ENCODE measurements at places on chromosomes 1 and 21. TPM values are rescaled to one million over a fixed set of nuclear protein-coding genes. Genes with fewer than 3 reads are reported as not detected.

GRCh38 chr1:19402031-19402813 lies 83.1 kb downstream of the CAPZB start:
- DNase-seq, result peak; percentile 40

DNA sequence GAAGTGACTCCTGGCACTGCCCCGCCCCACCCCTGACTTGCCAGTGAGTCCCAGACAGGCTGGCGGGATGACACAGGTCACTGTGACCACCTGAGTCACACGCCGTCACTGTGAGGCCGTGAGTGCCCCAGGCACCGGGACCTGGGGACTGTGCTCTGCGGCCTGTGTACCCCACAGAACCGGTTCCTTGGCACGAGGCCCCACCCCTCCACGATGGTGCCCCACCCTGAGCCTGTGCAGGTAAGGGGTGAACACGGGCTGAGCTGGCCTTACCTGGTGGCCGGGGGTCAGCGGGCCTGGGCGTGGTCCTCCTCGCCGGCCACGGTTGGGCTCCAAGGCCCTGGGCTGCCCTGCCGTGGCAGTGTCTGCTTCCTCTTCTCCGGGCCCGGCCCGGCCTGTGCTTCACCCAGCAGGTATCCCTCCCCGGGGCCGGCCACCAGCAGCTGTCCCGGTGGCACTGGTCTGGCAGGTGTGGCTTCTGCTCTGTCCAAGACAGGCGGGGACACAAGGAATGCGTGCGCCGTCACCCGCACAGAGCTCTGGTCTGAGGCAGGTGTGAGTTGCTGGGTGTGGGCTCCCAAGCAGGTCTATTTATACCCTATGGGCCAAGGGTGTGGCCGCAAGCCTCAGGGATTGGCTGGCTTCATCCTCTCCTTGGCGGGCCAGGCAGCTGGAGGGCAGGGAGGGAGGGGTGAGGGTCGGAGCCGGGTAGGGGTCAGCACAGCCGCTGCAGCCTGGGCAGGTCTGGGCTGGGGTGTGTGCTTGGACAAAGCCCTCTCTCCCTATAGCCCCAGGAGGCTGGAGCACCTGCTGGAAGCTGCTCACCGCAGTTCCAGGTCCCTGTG lies at the start of gene RNF223:
Gene RNF223, minus strand, starts transcription at position 564 of the 845 bp plus-strand sequence. CDS start 1,740 bp downstream, outside the sequence.
- no peak for DNase-seq

DNA sequence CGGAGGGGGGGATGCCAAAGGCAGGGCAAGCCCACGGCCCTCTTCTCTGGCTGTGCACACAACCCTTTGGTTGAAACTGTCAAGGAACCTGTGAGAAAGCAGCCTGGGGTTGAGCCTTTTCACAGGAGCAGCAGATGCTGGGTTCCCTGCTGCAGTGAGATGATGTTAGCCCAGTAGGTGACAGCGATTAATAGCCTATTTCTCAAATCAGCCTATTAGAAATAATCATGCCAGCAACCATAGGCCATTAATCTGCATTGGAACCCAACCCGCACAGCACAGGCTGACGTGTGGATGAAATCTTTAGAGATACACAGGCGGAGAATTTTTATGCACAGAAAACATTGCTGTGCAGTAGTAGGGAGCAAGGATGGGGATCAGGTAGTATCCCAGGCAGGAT lies 637.5 kb downstream of the AJAP1 start:
- DNase-seq, result no peak

- DNase-seq, result peak; percentile 3
Observed at GRCh38 chr1:175155473-175155856, 37.1 kb downstream of the KIAA0040 start.

DNA sequence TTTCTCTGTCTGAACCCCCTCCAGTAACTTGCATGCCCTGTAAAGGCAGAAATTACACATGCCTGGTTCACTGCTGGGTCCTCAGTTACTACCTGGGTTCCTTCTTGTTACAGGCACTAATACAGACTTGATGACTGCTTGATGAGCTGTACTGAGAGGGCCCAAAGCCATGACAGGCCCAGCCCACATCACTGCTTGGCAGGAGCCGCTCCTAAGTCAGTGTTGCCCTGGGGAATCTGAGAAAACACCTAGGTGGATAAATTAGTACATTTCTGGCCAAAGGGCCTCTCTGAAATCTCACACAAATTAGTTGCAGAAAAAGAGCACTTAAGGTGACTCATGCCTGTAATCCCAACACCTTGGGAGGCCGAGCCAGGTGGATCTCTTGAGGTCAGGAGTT lies 37.8 kb upstream of the IRF2BP2 start:
- no peak for DNase-seq

S100A14 gene
- total RNA-seq, result not detected

OR2L2 gene
- not detected for total RNA-seq

PLXNA2 gene
- total RNA-seq, result 229 TPM

GRCh38 chr1:207747627-207748492 lies 4.0 kb upstream of the CD46 start:
- no peak for DNase-seq

GRCh38 chr1:203121186-203122015 lies 6.1 kb upstream of the ADORA1 start:
- DNase-seq, result no peak

XCL1 gene
- not detected for total RNA-seq

DNA sequence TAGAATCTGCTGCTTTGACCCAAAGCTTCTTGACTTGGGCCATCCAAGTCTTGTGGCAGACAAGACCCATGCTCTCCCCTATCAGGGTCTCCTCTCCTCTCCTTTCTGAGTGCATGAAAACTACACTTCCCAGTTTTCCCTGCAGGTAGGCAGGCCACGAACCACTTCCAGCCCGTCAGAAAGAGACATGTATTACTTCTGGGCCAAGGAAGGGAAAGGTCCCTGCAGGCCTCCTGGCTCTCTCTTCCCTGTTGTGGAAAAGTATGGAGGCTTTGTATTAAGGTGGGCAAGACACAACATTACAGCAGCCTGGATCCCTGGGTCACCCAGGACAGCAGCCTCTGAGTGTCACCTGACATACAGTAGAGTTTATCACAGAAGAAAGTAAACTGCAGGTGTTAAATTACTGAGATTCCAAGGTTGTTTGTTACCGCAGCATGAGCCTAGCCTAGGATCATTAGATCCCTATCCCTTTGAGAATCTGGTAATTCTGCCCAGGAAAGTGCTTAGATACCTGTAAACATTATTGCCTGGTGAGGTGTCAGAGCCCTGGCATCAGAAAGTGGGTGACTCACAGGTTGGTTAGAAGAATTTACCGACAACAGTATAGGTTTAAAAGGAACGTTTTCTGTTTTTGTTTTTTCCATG lies 717.3 kb downstream of the MATN1 start:
- no peak for DNase-seq

GRCh38 chr1:229167318-229167717 lies 103.6 kb upstream of the RAB4A start:
- DNase-seq, result no peak

GRCh38 chr1:16189003-16189402 lies 23.4 kb downstream of the ARHGEF19 start:
- DNase-seq, result no peak

DNA sequence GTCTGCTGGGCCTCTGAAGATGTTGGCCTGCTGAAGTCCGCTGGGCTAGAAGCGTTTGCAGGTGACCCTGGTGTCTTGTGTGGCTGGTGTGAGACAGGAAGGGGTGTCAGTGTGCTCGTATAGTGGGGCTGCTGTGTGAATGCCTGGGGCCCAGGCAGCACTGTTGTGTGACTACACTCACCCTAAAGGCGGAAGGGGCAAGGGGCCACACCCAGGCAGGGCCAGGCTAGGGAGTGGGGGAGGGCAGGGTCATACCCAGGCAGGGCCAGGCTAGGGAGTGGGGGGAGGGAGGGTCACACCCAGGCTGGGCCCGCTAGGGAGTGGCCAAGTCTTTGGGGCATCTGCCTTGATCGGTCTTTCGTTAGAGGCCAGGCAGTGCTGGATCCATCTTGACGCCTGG lies 25.0 kb downstream of the PDXK start:
- no peak for DNase-seq

ZYG11A gene
- 1.3 TPM for total RNA-seq

PPIAL4G gene
- not detected for total RNA-seq

NFASC gene
- not detected for total RNA-seq

GRCh38 chr1:235401251-235401650 lies 34.0 kb downstream of the TBCE start:
- no peak for DNase-seq

SEMA4A gene
- 1.5 TPM for total RNA-seq

DNA sequence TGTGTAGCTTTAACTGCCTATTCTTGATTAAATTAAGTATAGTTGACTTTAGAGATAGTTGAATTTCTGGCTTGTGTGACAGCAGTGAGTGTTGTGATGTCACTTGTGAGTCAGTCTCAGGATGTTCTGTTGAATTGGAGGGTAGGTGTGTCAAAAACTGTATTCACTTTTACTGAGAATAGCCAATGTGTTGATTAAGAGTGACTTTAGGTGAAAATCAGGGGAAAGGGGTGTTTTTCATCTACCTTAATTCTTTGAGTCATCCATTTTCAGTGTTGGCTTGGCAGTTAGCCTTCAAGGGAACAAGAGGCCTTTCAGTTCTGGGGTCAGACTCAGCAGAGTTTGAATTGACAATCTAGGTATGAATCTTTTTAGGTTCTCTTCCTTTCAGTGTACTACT lies 75.9 kb downstream of the CDC14A start:
- DNase-seq, result no peak

All from endothelial cell of umbilical vein (primary cell).